ENCODE measurements at places on chromosomes 4 and X.

DNA sequence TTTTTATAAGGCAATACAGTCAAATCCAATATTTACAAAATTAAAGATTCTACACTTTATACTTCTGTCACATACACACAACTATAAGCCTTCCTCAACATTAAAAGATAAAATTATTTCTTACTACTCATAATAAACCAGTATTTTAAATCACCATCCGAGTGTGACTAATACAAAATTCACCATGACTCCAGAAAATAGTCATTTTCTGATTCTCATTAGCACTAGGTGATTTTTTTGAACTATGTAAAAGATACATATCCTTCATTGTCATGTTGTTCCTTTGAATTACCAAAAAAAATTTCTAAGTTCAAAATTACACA, 646 bp upstream of the SLC7A11 start:
- DNase-seq, result no peak

DNA sequence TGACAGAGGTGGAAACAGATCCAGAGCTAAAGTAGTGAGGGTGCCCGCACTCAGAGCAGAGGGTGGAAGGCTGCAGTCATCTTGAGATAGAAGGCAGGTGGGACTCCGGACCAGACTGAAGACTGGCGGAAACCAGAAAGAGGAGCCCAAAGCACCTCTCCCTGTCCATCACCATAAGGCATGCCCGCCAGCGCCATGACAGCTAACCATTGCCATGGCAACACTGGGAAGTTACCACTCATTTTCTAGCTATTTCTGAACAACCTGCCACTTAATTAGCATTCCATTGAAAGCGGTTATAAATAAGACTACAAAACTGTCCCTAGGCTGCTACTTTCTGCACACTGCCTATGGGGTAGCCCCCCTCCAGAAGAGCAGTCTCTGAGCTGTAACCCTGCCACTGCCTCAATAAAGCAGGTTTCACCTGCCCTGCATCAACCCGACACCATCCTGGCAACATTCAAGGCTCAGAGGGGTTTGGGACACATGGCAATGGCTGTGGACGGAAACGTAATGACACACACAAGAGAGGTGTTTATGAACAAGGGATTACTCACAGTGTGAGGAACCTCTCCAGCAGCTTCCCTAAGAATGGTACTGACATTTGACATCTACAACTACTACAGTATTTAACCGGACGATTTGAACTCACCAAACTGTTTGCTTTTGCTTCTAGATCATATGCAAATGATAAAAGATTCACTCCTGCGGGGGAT, 27.8 kb upstream of the FGFBP2 start:
- DNase-seq, result no peak

GRCh38 chr4:152022543-152022942, 261.7 kb upstream of the GATB start:
- no peak for DNase-seq

- DNase-seq, result no peak
Observed at GRCh38 chr4:86876894-86877685, 15.1 kb downstream of the C4orf36 start.

DNA sequence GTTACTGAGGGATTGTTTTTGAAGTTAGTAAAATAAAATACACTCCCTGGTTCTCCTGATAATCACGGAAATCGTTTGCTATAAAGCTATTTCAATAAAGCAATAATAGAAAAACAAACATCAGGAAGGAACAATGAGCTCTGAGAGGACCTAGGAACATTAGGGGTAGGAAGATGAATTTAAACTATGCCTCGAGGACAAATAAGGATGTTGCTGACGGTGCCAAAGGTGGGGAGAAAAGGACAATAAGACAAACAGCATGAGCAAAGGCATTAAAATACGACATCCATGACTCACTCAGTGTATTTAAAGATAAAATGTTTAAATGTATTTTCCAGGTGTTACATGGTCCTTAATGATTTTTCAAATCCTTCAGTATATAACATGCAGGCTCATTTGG, 110.3 kb downstream of the MTNR1A start:
- DNase-seq, result no peak

- peak; percentile 4 for DNase-seq
Observed at GRCh38 chr4:152454398-152455011, 81.4 kb downstream of the FBXW7 start.

- DNase-seq, result no peak
Observed at GRCh38 chr4:187687697-187688096, 307.9 kb upstream of the ZFP42 start.

DNA sequence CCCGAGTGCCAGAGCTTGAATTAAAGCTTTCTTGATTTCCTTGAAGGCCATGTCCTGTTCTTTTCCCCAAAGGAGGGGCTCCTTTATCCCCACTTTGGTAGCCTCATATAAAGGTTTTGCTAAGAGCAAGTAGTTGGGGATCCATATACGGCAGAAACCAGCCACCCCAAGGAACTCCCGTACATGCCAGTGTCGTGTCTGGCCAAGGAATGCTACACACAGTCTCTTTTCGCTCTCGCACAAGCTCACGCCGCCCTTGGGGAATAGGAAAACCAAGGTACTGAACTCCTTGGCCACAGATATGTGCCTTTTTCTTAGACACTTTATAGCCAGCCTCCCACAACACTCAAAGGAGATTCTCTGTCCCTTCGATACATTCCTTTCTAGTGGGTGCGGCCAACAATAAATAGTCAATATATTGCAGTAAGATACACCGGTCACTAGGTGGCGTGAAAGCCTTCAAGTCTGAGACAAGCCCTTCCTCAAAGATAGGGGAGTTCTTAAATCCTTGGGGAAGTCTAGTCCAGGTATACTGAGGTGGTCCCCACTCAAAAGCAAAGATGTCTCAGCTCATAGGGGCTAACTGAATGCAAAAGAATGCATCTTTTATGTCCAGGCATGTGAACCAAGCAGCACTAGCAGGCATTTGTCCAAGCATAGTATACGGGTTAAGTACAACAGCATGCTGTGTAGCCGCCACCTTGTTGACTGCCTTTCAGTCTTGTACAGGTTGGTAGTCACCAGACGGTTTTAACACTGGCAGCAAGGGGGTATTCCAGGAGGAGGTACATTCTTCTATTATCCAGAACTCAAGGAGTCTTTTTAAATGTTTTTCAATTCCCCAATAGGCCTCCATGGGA, 57.8 kb upstream of the XAGE1B start:
- DNase-seq, result peak; percentile 57

DNA sequence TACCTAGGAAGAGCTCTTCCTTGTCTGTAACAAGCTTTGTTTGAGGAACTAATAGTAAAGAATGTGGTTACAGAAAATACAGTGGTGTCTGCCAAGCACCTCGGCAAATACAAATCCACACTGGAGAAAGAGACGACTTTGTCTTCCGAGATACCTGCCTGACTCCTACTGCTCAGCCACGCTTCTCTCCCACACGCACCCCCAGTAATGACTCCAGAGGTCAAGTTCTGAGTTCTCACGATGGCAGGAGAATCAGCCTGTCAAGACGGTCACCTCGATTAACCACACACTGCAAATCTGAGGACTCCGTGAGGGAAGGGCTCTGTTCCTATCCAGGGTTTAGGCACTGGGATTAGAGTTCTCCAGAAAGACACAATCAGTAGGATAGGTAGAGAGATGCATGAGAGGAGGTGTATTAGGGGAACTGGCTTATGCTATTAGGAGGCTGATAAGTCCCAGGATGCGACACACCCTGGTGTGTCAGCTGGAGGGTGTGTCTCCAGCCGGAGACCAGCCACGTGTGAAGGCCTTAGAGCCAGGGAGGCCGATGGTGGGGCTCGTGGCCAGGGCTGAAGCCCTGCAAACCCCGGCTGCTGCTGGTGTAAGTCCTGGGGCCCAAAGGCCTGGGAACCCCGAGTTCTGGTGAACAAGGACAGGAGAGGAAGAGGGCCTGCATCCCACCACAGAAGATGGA, 8.4 kb upstream of the TRIML2 start:
- no peak for DNase-seq

GRCh38 chr4:48169636-48170035, 35.6 kb upstream of the TXK start:
- DNase-seq, result no peak

- peak; percentile 11 for DNase-seq
Observed at GRCh38 chr4:56388306-56388705, 1.0 kb upstream of the AASDH start.

DNA sequence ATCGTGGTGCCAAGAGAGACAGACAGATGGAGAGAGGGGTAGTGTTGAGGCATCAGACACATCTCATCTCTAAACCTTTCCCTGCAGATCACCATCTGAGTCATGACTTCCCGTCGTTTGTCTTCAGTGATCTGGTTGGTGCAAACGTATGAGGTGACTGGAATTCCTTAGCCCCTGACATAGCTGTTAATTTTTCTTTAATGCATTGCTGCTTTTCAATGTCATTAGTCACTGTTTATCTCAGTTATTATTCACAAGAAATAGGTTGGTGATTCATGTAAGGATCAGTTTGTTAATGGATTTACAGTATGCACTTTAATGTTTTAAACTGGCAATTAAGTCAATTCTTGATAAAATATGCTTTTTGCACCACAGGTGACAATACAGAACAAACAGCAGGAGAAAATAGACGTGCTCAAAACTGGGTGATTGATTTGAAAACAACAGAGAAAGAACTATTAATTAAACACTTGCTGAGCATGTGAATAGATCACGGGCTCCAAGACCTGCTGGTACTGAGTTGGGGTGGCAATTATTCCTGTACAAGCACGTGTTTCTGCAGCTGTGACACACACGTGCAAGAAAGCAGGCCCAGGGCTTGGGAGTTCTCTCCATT, 1.3 kb upstream of the TMEM154 start:
- DNase-seq, result peak; percentile 69
